NCI-H1694 (cell line): ENCODE measurements at places on chromosomes 2 and 18.

GRCh38 chr2:154692927-154693326 lies 5.6 kb upstream of the KCNJ3 start:
- no peak for DNase-seq

- DNase-seq, result no peak
Measured at GRCh38 chr18:21194871-21195771, 46.9 kb upstream of the GREB1L start.

- no peak for DNase-seq
Measured at GRCh38 chr2:200966770-200967169, 3.3 kb upstream of the ORC2 start.

DNA sequence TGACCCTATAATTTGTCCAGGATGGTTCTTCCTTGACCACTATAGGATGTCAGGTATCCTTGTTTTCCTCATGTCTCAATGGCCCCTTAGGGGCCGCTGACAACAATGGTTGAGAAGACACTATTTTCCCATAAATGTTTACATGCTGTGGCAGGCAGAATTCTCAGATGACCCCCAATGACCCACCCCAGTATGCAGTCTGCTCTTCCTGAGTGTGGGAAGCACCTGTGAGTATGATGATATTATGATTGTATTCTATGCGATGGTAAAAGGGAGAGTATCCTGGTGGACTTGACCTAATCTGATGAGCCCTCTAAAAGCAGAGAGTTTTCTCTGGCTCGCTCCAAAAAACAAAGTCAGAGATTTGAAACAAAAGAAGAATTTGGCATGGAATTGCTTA lies 123.1 kb upstream of the DLX2 start:
- no peak for DNase-seq

- no peak for DNase-seq
Measured at GRCh38 chr2:201152999-201153815, 29.7 kb upstream of the CASP10 start.

- DNase-seq, result no peak
Measured at GRCh38 chr2:73268830-73269685, 15.2 kb downstream of the FBXO41 start.

DNA sequence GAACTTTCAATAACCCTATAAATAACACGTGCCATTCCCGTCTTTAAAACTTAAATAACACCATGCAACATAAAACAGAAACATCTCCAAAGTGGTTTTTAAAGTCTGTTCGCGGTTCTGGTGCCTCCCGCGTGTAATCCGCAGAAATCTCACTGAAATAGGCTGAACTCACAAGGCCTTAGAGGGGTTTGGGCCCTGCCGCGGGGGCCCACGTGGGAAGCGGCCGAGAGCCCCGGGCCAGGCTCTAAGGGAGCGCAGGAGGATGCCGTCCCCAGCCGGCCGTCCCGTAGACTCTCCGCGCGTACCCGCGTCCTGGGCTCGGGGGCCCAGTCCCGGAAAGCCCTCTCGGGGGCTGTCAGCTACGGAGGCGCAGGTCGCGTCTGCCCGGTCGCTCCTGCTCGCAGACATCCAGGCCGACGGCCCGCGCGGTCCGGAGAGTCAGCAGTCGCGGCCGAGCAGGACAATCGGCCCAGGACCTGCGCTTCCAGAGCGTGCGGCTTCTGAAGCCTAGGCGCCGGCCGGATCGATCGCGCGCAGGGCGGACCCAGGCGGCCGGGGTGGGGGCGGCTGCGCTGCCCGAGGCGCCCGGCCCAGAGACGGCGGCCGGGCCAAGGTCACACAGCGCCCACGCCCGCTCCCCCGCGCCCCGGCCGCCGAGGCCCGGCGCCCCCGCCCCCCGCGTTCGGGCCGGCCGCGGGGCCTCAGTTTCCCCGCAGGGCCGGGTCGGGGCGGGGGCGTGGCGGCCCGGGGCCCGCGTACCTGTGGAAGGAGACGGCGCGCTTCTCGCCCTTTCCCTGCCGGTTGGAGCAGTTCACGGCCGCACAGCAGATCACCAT lies 558 bp downstream of the THAP4 start:
- no peak for DNase-seq

- DNase-seq, result no peak
Measured at GRCh38 chr2:205723179-205723578, 40.9 kb downstream of the NRP2 start.

DNA sequence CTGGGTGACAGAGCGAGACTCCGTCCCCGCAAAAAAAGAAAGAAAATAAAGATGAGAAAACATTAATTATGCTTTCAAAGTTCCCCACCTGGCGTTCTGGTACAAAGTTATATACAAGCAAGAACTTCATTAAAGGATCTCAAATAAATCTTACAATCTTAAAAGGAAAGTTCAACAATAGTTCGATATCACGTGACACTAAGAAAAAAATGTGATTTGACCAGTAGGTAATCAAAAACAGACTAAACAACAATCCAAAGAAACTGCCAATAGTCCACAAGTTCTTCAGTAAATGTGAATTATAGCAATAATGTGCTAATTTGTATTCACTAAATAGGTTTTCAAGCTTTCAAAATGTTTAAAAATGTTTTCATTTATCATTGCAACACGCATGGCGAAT lies 130.4 kb downstream of the NRXN1 start:
- no peak for DNase-seq

- no peak for DNase-seq
Measured at GRCh38 chr2:227719641-227720040, 1.8 kb upstream of the SLC19A3 start.

DNA sequence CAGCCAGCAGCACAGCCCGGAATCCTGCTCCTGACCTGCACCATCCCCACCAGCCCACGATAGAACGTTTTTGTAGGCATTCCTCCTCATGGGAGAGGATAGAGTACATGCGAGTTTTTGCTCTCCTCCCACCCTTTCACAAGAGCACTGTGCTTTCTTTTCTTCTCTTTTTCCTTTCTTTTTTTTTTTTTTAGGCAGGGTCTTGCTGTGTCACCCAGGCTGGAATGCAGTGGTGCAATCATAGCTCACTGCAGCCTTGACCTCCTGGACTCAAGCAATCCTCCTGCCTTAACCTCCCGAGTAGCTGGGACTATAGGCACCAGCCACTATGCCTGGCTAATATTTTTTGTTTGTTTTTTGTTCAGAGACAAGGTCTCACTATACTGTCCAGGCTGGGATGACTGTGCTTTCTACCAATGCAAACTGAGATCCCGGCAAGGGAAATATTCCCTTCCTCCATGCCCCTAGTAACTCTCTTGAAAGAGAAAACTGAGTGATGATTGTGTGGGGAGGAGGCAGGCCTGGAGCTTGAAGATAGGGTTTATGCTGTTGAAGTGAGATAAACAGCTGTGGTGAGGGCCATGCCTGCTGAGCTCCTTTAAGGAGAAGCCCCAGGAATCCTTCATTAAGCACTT lies 82.6 kb upstream of the TXNDC2 start:
- DNase-seq, result no peak

- no peak for DNase-seq
Measured at GRCh38 chr2:7111626-7112025, 194.4 kb downstream of the RNF144A start.

DNA sequence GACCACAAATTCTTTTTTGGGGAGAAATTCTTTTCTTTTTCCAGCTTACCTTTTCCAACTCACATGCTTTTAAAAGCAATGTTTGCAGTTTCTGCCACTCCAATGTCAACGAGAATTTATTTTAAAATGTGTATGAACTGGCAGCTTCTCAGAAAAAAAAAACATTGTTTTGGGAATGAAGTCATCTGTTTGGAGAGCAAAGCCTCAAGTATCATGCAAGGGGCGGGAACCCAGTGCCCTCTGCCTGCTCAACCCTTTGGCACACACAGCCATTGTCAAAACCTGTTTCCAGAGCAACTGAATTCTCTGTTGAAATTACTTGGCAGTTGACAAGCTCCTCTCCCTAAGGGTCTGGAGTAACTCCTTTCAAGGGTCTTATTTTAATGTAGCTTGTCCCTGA lies 128.5 kb downstream of the QPCT start:
- no peak for DNase-seq

- no peak for DNase-seq
Measured at GRCh38 chr2:239151201-239152131, 249.4 kb downstream of the HDAC4 start.

DNA sequence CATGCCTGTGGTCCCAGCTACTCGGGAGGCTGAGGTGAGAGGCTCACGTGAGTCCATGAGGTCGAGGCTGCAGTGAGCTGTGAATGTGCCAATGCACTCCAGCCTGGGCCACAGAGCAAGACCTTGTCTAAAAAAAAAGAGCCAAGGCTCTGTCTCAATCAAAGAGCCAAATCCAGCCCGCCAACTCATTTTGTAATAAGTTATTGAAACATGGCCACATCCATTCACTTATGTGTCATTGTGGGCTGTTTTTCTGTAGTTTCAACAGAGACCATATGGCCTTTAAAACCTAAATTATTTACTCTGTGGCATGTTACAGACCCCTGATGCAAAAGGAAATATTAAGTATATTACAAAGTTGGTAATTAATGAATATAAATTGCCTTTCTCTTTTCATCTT lies 60.8 kb downstream of the GPR39 start:
- no peak for DNase-seq

DNA sequence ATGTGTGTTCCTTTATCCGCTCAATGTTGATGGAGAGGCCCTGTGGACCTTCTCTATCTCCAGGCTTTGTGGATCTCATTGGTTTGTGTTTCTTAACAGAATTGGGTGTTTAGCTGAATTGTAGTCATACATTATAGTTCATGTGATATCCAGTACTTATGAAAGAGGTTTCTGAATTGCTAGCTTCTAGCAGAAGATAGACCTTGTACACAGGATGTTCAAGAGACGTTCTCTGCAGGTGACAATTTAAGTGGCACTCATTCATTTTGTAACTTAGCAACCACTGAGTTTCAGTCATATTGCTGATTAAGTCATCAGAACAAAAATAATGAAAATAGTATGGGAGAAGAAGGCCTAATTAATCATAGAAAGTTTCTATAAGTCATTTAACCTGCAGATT lies 279.2 kb downstream of the ALPK2 start:
- DNase-seq, result no peak

- DNase-seq, result no peak
Measured at GRCh38 chr2:223870840-223871611, 33.6 kb upstream of the AP1S3 start.

DNA sequence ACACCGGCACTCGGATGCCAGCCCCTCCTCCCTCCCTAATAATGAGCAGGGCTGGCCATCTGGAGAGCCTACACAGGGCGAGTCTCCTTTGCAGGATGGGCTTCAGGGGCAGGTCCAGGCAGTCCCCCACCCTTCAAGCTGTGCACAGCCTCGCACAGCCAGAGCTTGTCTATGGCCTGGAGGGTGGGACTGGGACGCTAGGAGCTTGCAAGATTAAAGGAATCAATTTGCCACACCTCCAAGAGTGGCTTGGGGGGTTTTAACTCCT lies 43.9 kb upstream of the OTOF start:
- peak; percentile 59 for DNase-seq

GRCh38 chr2:23426263-23426905 lies 41.4 kb downstream of the KLHL29 start:
- no peak for DNase-seq

- DNase-seq, result peak; percentile 49
Measured at GRCh38 chr2:160210599-160211138, 10.6 kb upstream of the ITGB6 start.

DNA sequence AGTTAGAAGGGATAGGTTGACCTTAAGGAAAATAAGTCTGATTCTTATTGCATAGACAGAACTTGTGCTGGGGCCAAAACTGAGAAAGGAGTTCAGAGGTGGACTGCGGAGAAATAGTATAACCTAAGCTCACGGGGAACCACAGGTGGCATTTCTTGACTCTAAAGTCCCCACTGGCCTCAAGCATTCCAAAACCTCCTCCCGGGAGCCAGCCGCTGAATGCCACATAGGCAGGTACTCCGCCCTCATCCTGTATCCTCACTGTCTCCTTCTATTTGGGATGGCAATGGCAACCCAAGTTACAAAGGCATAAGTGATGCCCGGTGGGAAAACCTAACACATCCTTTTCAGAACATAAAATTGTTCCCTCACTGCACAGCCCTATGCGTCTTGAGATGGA lies 173.0 kb downstream of the SP3 start:
- DNase-seq, result no peak

DNA sequence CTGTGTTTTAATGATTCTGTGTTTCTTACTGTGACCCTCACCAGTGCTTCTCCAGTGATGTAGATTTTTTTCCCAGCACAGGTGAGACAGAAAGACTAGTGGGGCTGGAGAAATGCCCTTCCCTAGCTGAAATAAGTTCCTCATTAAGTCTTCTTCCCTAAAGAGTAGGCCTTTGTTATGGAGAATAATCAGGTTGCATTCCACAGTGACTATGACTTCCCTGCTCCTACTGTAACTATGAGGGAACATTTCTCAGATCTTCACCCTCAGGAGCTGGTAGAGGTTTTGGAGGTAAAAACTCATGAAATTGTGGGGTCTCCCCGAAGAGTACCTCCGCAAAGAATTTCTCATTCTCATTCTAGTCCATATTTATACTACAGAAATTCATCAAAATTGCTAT lies 286.2 kb downstream of the GRB14 start:
- DNase-seq, result no peak

DNA sequence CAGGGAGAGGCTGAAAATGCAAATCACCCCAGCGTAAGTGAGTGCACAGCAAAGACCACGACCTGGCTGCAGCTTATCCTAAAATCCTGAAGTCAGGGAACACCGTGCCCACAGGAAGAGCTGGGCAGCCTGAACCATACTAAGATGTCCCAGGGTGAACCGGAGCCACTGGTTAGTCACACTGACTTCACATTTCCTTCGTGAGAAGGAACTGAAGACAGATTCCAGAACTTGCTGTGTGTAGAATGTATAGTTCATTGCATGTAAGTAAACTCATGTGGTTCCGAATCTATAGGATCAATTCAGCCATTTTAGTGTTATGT lies 84.6 kb upstream of the NDUFV2 start:
- DNase-seq, result no peak

- DNase-seq, result no peak
Measured at GRCh38 chr18:71047882-71048281, 759.0 kb downstream of the SOCS6 start.

- no peak for DNase-seq
Measured at GRCh38 chr2:200585730-200586643, at the start of gene AOX1. Gene AOX1 (plus strand): TSS chr2:200586014. CDS start chr2:200586109, 95 bp downstream.

- DNase-seq, result no peak
Measured at GRCh38 chr2:74602586-74603281, 45.4 kb downstream of the M1AP start.

GRCh38 chr2:208426412-208427045 lies 19.9 kb downstream of the PTH2R start:
- no peak for DNase-seq

GRCh38 chr18:48544661-48545415 lies 6.0 kb downstream of the CTIF start:
- no peak for DNase-seq

GRCh38 chr2:203340791-203341487 lies 12.7 kb downstream of the ABI2 start:
- no peak for DNase-seq

- no peak for DNase-seq
Measured at GRCh38 chr2:105990624-105991023, 203.5 kb downstream of the UXS1 start.

GRCh38 chr2:25347846-25348245 lies 6.1 kb upstream of the DNMT3A start:
- no peak for DNase-seq
